GM12892 (cell line): ENCODE measurements at places on chromosomes 6 and 20.
A peak's percentile ranks its signal among the peaks of the same experiment; 100 is the strongest.

GRCh38 chr20:22403632-22404361 lies 180.6 kb downstream of the FOXA2 start:
- no peak for DNase-seq

GRCh38 chr20:59016795-59017492 lies 2.3 kb upstream of the TUBB1 start:
- DNase-seq = no peak

DNA sequence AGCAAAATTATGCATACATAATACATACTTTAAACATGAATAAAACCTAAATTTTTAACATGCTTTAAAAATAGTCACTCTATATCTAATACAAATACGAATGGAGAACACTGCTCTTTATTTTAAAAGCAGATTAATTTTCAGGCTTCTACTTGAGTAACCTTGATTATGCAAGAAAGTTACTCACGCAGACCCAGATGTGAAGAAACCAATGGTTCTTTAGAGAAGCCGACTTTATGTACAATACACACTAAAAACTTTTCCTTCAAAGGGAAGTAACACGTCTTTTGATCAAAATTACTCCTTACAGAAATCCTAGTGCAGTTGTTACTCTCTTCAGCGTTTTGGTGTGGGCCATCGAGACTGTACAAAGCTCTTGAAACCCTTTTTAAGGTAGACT lies 136.9 kb upstream of the SLC22A16 start:
- DNase-seq = no peak

- DNase-seq = no peak
Measured at GRCh38 chr20:59335377-59335776, 35.0 kb downstream of the EDN3 start.

DNA sequence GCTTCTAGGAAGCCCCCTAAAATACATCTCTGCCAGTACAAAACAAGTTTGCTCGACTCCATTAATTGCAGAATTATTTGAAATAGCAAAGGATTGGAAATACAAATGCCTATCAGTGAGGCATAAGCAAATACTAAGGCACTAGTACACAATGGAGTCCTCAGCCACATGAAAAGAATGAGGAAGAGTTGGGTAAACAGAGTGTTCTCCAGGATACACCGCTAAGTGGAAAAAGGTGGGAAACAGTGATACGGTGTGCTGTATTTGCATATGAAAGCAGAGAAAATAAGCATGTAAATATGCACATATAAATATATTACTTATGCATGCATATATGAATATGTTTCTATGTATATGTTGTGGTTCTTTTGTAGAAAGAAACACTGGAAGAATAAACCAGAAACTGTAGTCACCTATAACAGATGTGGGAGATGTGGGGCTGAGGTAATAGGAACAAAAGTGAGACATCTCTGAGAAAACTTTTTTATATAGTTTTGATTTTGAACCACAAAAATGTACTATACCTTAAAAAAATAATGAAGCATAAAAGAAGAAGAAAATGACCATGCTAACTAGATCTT lies 143.4 kb upstream of the MYLIP start:
- no peak for DNase-seq

- DNase-seq = no peak
Measured at GRCh38 chr6:129203190-129203900, 320.4 kb downstream of the LAMA2 start.

DNA sequence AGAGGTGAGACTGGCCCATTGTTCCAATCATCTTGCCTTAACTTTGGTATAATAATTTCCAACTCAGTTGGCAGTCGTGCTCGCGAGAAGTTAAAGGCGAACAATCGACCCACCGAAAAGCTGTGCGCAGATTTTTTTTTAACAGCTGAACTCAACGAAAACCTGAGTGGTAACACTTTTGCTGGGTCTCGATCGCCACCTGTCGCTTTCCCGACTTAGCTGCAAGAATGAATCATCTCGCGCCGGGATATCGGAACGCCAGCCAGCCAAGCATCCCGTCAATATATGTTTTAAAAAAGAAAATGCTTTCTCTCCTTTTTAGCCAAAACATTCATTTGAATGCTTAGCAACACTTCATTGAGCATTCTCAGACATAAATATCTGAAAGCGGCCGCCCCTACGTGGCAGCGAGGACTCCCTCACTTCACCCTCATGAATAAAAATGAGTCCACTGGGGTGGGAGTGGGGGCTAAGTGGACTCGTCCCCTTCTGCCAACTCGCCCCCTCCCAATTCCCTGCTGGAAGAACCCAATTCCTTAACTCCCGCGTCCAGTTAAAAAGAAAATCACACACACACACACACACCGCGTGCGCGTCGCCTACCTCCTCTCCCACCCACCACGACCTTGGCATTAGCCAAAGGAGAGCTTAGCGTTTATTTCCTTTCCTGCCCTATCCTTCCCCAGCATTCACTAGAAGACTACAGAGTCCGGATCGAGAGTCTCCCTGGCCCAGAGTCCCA lies 1.5 kb downstream of the COL12A1 start:
- peak; percentile 24 for DNase-seq

DNA sequence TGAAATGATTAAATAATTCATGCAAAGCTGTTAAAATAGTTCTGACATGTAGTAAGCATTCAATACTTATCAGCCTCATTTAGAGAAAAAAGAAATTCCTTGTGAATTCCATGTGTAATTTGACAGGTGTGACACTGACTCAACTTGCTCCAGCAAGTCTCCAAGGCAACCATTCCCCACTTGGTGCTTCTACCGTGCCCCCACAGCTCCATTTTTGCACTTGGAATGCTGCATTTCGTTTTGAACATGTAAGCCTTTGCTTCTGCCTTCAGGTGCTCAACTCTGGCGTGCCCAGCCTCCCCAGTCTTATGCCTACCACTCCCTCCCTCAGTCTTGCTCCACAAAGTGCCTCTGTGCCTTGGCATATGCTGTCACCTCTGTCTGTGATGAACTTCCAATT lies 760.6 kb upstream of the CHD6 start:
- no peak for DNase-seq

GRCh38 chr20:36175016-36175415 lies 20.5 kb downstream of the EPB41L1 start:
- no peak for DNase-seq

DNA sequence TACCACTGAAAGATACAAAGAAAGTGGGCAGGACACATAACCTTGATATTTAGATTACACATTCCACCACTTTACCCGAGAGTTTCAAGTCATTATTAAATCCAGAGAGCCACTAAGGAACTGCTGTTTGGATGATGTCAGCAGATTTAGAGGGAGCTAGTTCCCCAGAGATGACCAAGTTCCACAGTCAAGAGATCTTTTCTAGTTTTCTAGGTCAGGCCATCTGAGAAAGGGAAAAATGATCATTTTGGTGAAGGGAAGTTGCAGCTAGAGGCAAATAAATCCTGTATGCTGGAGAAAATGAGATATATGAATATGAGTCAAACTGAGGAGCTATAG lies 147.8 kb downstream of the HS3ST5 start:
- no peak for DNase-seq

DNA sequence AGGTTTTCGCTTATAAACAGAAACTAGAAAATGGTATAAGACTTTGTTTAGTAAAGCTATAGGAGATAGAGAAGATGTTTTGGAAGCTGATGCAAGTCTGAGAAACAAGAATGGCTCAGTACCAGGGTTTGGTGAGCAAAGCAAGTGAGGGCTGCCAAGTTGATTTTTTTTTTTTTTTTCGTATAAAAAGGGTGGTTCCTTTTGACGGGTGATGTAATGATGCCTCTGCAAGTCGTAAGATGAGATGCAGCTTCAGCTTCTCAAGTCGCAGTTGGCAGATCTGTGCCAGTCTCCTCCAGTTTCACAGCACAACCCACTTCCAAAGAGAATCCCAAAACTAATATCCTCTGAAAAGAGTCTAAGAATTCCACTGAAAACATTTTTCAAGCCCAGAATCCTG lies 252.8 kb upstream of the CDH4 start:
- DNase-seq = no peak

- no peak for DNase-seq
Measured at GRCh38 chr20:38697306-38697705, 27.0 kb upstream of the SLC32A1 start.

DNA sequence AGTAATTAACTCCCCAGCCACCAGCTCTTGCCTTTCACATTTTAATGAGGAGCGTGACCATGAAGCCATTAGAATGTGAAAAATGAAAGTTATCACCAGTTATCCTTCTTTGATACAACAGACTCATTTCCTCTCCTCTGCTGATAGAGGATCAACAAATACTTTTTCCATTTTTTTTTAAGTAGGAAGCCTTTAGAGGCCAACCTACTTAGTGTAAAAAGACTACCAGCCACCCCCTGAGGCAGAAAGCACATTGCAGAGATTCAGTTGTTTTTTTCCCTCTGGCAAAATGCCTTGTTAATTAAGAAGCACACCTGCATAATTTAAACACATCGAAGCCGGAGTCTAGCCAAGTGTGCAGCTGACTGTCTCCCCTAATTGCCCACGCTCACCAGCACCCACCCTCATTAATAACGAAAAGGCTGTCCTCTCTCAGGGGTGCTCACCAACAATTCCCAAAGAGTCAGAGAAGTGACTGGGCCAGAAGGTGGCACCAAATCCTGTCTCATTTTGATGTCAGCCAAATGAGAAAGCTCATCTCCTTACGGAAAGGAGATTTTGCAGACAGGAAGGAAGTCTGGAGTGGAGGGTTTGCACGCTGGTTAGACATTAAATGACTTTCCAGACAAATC lies 60.9 kb upstream of the MC3R start:
- no peak for DNase-seq

DNA sequence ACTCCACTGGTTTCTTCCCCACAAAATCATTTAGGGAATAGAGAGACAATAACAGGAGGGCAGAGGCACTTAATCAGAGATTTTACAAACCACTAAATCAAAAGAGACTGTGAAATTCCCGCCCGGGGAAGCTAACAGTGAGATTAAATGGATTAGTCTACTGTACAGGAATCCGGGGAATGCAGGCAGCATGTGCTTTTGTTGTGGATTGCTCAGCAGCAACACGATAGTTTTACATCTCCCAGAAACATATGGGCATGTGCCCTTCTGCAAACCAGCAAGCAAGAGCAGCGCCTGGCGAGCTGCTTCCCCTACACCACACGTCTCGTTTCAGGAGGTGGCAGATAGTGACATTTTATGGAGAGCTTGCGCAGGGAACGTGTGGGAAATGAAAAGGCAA lies 382.3 kb downstream of the CD83 start:
- DNase-seq = no peak

GRCh38 chr6:137407816-137408215 lies 86.4 kb downstream of the OLIG3 start:
- no peak for DNase-seq

DNA sequence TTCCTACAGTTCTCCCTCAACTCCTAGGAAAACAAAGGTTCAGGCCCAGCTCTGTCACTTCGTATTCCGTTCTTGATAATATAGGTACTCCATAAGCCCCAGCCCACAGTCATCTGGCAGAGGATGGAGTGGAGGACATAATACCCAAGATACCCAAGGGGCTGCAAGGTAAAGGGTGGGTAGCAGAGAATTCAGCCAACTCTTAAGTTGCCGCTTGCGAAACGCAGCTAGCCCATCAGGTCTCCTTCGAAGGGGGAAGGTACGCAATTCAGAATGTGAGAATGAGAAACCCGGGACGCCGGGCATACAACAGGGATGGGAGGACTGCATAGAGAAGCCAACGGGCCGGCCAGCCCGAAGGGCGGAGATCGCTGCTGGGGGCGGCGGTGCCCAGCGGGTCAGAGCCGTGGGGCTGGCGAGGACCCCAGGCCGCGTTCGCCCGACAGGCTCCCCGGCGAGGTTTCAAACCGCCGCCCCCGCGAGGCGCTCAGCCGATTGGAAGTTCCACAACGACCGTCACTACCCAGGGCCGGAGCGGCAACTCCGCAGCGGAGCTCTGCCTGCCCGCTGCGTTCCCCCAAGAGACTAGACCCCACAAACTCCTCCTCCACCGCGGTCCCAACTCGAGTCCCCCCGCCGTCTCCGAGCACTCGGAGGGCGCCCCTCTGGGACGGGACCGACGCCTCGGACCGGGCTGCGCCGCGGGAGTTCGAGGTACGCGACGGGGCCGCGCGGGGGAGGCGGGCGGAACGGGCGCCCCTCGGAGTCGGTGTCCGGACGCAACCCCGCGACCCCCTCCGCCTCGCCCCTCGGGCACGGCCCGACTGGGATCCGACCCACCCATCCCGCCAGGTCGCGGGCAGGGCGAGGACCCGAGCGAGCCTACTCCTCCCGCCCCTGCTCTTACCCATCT lies 911 bp downstream of the CDK19 start:
- DNase-seq = peak; percentile 42

- DNase-seq = peak; percentile 73
Measured at GRCh38 chr20:63979557-63980316, at the start of gene SAMD10. Gene SAMD10 (minus strand): TSS chr20:63979642. CDS start chr20:63979467, 175 bp downstream.

DNA sequence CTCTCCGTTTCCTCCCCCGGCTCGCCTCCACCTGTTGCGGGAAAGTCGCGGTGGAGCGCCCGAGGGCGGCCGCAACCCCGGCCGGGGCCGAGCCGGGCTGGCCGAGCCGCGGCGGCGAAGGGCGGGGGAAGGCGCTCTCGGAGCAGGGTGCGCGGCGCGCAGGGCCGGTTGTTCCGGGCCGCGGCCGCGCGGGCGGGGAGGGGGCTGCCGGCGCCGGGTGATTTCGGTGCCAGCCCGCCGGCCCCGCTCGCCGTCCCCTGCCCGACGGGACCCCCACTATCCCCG lies 235 bp downstream of the MAP7 start:
- DNase-seq = peak; percentile 52

DNA sequence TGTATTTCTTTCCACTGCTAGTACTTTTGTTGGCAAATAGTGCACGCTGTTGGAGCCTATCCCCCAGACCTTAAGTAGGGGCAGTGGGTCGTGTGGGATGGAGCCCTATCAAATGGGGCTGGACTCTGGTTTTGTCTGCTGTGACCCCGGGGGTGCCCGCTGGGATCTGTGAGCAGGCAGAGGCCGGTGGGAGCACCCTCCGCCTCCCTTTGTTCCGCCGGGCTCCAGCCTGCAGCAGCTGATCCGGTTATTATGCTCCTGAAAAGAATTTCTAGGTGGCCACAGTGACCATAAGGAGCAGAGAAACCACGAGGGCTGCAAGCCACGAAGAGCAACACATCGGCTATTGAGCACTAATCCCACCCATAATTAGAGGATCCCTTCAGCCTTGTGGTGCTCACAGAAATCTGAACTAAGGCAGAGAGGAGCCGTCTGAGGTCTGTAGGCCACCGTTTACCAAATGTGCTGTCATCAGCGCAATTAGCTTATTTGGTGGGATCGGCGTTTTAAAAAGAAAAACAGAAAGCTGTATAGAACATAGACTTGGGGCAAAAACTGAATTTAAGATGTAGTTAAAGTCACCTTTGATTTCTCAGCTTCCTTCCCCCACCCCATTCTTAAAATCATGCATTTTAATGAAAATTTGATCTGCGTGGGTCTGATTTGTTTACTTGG lies 598.3 kb upstream of the JAG1 start:
- no peak for DNase-seq

- no peak for DNase-seq
Measured at GRCh38 chr6:70390067-70390466, 23.2 kb upstream of the FAM135A start.

DNA sequence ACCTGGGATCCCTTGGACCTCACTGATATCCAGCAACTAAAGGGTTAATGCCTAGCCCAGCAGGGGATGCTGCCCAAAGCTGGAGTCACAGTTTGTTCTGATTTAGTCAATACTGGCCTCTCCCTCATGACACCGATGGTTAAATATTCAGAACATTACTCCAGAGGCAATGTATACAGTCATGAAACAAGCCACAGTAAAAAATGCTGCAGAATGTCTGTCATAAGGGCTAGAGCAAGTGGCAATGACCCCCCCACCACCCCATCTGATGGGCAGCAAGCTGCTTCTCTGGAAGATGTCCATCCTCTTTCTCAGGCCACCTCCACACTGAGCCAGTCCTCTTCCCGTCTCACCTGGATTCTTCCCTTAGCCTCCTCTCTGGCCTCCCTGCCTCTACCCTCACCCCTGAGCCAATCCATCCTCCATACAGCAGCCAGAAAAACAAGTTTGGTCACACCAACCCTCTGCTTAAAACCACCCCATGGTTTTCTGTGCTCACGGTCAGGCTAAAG lies 99.0 kb upstream of the KCNG1 start:
- DNase-seq = no peak
